ENCODE measurements at places on chromosomes 1 and 21. TPM values are rescaled to one million over a fixed set of nuclear protein-coding genes. Genes with fewer than 3 reads are reported as not detected.

DNA sequence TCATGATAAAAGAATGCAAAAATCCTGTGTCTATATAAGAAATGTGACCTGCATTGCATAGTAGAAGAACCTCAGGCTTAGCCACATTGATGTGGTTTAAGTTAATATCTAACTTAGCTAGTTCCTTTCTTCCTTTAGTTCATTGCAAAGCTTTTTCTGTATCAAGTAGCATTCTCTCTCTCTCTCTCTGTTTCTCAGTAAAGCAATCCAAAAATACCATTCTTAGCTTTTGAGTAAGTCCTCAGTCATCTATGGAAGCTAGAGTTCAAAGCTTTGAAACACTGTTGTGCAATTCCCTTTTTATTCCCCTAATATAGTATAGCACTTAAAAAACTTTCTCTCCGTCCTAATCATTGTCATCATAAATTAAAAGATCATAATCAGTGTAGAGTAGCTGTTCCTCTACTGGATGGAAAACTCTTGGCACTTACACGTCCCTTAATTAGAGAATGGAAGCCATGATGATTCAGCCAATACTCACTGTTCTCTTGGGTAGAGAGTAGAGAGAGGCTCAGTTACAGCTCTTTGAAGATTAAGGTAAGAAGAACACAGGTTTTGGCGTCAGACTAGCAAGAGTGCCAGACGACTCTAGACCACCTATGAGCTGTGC, 350.3 kb upstream of the LYPLAL1 start:
- DNase-seq = no peak

Gene LCE6A
- not detected for total RNA-seq

- no peak for DNase-seq
Measured at GRCh38 chr1:97691325-97691724, 229.5 kb downstream of the DPYD start.

DNA sequence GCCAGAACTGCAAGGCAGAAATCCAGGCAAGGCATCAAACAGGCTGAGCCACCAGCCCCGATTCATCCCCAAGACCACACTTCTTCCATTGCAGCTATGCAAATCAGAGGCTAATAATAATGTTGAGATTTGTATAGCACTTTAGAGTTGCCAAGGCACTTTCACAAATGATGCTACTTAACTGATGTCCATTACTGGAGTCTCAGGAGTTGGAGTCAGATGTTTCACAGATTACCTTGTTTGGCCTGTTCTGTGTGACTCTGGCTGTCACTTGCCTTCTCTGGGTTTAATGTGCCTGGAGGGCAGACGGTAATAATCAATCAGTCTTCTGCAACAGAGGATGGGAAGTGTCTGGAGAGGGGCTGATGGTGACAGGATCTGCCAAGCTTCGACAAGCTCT, 40.8 kb upstream of the MPZL1 start:
- DNase-seq = peak; percentile 84
